ENCODE measurements at places on chromosomes 12 and 14.

DNA sequence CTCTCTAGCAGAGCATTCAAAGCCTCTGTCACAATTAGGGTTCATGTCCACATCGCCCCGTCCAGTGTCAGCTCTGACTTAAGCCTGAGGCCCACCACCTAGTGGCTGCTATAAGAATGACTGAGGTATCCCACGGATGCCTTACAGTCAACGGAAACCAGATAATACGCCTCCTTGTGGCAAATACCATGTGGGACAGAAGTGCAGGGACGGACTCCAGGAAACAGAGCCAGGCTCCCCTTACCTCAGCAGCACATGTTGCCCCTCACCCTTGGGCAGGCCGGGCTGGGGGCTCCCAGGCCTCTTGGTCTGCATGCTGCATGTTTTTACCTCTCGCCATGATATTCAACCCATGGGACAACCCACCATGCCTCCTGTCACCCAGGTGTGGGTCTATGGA is 86.3 kb downstream of the VWF start:
- DNase-seq = peak; percentile 30

GRCh38 chr12:27593266-27593665 is 69.3 kb downstream of the PPFIBP1 start:
- DNase-seq = no peak

- DNase-seq = no peak
Observed at GRCh38 chr12:101501410-101501995, 26.4 kb downstream of the SPIC start.

GRCh38 chr12:57046947-57047890 is 2.7 kb downstream of the MYO1A start:
- DNase-seq = peak; percentile 39

GRCh38 chr12:14619741-14620501 is 52.2 kb upstream of the PLBD1 start:
- DNase-seq = no peak

DNA sequence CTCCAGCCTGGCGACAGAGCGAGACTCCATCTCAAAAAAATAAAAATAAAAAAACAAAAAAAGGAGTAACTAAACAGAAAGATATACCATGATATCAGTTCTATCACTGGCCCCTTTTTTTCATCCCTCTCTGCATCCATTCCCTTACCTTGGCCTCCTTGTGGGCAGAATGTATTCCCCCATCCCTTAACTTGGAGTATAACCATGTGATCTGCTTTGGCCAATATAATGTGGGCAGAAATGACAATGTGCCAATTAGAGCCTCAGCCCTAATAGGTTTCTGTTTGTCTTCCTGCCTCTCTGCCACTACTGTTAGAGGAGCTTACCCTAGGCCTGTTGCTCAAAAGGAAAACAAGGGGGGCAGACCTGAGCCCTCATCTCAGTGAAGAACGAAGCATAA is 23.8 kb downstream of the GSC start:
- no peak for DNase-seq

DNA sequence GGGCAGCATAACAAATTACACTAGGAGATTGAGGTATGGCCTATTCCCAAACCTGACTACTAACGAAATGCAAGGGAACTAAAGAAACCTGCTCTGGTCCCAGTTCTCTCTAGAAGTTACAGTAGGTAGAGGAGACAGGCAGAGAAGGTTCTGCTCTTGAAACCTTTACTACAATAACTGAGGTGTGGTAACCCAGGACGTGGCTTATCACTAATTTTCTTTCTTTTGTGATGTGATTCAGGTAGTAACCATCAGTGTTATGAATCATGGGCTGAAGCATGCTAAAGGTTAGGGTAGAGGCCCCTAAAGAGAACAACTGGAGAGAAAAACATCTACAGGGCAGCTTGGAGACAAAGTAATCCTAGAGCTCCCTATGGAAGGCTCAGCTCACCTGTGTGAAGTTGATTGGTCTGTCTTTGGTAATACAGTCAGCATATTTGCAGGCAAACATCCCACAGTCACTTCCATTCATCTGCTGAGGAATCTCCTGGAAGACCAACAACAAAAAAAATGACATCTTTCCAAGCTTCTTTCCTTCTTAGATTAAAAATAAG is 41.8 kb upstream of the COL2A1 start:
- no peak for DNase-seq

DNA sequence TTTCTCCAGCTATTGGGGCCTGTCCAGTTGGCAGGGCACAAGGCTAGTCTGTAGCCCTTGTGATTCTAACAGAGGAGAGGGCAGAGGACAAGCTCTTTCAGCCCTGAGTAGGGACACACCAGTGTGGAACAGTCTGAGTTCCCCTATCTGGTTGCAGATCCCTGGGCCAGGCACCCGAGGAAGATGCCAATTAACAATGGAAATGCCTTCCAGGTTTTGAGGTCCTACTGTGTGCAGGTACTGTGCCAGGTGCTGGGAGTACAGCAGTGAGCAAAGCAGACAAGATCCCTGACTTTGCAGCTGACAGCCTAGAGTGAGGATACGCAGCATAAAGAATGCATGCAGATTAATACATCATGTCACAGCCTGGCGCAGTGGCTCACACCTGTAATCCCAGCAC is 17.1 kb downstream of the DTX1 start:
- DNase-seq = no peak

DNA sequence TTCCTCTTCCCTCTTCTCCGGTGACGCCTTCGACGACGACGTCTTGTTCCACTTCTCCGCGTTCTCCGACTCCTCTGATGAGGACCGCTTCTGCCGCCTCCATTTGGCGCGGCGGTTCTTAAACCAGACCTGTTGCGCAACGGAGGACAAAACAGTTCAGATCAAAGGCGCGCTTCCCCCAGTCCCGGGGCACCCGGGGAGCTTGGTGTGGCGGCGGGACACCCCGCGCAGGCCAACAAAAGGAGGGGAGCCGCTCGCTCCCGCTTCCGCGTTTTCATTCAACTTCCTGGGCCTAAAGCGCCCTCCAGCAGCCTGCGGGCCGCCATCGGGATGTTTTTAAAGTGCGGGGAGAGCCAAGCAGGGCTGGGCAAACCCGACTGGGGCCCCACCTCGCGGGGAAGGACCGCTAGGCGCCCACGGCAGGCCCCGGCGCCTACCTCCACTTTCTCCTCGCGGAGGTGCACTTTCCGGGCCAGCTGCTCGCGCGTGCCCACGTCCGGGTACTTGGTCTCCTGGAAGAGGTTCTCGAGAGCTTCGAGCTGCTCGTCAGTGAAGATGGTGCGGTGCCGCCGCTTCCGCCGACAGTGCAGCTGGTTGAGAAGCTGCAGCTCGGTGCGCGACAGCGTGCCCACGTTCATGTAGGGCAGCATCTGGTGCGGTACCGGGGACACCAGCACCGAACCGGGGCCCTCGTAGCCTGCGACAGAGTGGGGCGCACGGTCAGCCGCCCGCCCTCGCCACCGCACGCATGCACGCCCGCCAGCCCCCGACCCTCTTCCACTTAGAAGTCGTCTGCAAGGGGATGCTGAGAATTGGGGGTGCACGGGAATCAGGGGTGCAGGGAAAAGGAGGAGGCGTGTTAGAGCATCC is 1.2 kb downstream of the GSC start:
- peak; percentile 29 for DNase-seq

- DNase-seq = no peak
Observed at GRCh38 chr14:97695456-97695981, 898.3 kb downstream of the VRK1 start.

Measured in activated T-helper 2 cell treated with anti-CD3 and anti-CD28 coated beads, Interferon-gamma antibody, Interleukin-2, Interleukin-4, amounts not matched to agents 10 μg/mL and 5 μg/mL and 100 μg/mL, durations not matched to agents 14 hours and 24 hours and 36 hours (primary cell).